ENCODE measurements at places on chromosomes 13 and 19. TPM values are rescaled to one million over a fixed set of nuclear protein-coding genes. Genes with fewer than 3 reads are reported as not detected.

Gene ZNF563
- total RNA-seq, result 4.2 TPM

Gene FFAR1
- not detected for total RNA-seq

Gene PLIN4
- total RNA-seq, result 277 TPM

Gene DACT3
- total RNA-seq, result 17.8 TPM

Gene CEACAM4
- 0.35 TPM for total RNA-seq

Gene CYSLTR2
- 10.3 TPM for total RNA-seq

Gene ZNF677
- 16.2 TPM for total RNA-seq

Gene ZNF98
- total RNA-seq, result 2.8 TPM

Gene SOX21
- total RNA-seq, result not detected

Gene KIR2DL1
- total RNA-seq, result not detected

Gene CEACAM7
- total RNA-seq, result not detected

Gene LILRA6
- 4.0 TPM for total RNA-seq

Gene ANKLE1
- total RNA-seq, result 0.29 TPM

GRCh38 chr19:49906879-49907564, 10.3 kb upstream of the IL4I1 start:
- no peak for DNase-seq

DNA sequence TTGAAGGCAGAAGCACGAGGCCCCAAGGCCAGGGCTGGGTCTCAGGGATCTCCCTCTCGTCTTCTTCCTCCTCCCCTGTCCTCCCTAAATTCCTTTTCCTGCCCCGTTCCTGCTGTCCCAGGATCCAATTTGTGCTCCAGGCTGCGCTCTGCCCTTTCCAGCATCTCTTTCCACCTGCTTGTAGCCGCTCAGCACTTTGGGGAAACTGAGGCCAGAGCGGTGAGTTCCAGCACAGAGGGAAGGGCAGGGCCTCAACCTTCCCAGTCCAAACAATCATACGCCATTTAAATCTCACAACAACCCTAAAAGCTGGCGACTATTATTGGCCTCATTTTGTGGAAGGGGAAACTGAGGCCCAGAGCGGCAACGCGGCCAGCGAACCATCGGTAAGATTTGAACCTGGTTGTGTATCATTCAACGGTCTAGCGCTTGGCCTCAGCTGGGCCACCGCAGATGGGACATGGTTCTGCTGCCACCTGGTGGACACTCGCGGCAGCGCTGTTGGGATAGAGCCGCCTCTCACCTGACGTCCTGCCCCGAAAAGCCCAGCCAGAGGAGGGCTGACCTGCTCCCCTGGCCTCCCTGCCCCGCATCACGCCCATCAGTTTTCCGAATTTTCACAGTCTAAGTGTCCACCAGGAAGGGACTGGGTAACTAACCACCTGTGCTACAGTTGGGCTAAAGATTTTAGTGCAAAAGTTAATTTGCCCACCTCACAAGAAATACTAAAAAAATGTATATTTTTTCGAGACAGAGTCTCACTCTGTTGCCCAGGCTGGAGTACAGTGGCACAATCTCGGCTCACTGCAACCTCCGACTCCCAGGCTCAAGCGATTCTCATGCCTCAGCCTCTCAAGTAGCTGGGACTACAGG, 4.2 kb upstream of the RPL18A start:
- DNase-seq, result peak; percentile 94

DNA sequence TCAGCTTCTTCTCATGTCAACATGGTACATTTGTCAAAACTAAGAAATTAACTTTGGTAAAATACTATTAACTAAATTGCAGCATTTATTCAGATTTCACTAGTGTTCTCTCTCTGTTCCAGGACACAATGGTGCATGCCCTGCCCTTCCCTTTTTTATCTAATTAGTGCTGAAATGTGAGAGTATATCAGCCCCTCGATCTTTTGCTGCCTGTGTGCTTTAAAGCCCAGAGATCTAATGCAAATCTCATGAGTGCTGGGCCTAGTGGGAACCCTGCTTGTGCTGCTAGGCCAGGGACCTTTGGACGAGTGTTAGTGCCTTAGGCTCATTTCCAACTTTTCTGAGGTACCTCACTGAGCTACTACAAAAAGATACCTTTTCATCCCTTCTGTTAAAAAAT, 221.1 kb upstream of the EDNRB start:
- no peak for DNase-seq

DNA sequence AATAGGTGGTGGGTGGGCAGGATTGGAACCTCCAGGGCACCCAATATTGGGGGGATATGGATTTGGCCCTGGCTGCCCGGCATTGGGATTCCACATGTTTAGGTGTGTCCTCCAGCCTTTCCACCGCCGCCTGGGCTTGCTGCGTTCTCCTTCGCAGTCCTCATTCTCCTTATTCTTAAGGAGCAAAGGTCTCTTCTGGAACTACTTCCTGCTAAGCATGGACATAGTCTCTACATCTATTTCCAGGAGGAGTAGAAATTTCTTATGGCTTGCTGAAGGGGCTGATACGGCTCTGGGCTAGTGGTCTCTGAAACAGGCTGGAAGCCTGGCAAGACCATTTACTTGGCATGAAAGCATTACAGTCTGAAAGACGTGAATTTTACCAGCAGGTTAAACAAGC, 9.2 kb upstream of the FCGBP start:
- no peak for DNase-seq

GRCh38 chr19:40265763-40266099, 19.4 kb downstream of the AKT2 start:
- no peak for DNase-seq

DNA sequence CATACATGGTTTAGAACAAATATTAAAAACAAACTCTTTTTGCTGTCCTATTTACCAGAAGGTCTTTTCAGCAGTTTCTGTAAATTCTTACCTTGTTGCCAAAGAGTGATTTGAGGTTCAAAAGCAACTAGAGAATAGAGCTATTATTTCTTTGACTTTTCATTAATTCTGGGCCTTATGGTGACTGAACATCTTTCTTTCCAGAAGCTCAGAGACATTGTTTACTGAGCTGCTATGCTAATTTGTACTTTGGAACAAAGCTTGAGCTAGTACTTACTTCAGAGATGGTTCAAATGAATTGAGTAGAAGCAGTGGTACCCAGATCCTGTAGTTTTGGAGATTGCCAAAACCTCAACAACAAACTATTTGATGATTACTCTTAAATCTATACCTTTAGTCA, 331.2 kb downstream of the SPRY2 start:
- DNase-seq, result no peak

- peak; percentile 98 for DNase-seq
These were observed at the start of gene LENG8 for GRCh38 chr19:54448774-54449700. Gene LENG8, plus strand, starts transcription at chr19:54449199. Its CDS starts 2,146 bp downstream, at chr19:54451345.

- DNase-seq, result no peak
These were observed 40.9 kb downstream of the GJA3 start for GRCh38 chr13:20119960-20120359.

DNA sequence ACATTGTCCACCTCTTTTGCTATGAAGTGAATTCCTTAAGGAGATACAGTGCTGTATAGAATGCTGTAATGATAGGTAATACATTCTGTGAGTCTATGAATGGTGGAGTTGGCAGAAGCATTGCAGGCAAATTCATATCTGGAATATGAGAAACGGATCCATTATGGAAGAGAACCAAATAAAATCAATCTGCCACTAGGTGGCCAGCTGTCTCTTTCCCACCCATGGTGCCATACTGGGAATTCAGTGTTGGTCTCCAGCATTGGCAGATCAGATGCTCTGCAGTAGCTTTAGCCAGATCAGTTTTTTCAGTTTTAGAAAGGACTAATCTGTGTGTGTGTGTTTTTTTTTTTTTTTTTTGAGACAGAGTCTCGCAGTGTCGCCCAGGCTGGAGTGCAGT, 27.6 kb downstream of the DNAJC3 start:
- no peak for DNase-seq

DNA sequence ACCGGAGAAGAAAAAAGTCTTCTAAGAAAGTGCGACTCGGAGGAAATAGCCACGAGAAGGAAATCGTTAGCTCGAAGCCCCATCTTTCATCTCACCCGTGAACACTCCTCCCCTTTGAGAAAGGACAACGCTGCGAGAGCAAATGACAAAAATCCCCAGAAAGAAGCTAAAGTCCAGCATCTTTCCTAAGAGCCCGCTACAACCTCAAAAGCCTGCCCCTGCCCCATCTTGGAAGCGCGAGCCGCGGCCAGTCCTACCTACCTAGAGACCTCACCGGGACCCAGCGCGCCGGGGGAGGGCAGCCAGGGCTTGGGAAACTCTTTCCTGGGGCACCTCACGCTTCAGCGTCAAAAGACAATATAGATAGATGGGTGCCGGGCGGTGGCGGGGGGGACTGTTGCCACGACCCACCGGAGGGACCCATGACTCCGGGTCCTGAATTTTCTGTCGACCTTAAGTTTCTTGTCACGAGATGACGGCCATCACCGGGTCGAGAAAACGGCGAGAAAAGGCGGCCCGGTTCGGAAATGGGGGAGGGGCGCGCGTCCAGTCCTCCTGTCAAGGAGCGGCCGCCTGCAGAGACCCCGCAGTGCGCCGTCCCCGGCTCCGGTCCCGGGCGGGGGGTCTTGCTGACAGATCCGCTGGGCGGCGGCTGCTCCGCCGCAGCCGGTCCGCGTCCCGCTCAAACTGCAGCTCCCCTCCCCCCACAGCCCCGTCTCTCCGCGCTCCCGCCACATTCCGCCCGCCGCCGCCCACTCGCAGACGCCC, 65.9 kb downstream of the KCNRG start:
- DNase-seq, result peak; percentile 56

DNA sequence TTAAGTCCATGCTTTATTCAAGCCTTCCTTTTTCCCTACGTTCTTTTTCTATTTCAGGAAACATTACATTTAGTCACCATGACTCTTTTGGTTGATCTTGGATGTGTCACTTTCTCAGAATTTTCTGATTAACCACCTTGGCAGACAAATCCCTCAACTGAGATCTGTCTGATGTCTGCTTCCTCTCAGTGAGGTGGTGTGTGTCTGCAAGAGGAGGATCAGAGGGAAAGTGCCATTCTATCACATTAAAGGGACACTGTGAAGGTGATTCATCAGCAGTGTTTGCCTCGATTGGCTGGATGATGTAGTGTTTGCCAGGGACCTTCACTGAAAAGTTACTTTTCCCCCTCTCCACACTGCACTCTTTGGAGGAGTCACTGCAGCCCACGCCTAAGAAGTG, 3.0 kb upstream of the CCNP start:
- no peak for DNase-seq

DNA sequence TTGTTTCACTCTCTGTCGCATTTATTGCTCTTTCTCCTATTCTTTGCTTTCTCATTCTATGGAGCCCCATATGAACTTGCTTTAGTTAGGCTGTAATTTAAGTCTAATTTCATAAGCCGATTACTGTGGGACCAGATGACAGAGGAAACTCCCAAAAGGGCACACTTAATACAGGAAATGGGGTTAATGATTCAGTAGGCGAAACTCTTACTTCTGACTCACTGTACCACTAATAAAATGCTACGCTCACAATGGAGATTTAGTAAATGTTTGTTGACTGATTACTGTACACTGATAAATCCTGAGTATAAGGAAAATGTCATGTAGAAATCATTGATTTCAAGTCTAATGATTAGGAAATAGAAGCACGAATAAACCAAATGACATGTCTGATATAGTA, 276.4 kb downstream of the KLF5 start:
- no peak for DNase-seq

- DNase-seq, result no peak
These were observed 226.8 kb downstream of the RAP2A start for GRCh38 chr13:97660594-97661260.

- no peak for DNase-seq
These were observed 94.1 kb downstream of the HSPH1 start for GRCh38 chr13:31067416-31068118.

- peak; percentile 76 for DNase-seq
These were observed 5.8 kb downstream of the CD320 start for GRCh38 chr19:8302357-8302691.

DNA sequence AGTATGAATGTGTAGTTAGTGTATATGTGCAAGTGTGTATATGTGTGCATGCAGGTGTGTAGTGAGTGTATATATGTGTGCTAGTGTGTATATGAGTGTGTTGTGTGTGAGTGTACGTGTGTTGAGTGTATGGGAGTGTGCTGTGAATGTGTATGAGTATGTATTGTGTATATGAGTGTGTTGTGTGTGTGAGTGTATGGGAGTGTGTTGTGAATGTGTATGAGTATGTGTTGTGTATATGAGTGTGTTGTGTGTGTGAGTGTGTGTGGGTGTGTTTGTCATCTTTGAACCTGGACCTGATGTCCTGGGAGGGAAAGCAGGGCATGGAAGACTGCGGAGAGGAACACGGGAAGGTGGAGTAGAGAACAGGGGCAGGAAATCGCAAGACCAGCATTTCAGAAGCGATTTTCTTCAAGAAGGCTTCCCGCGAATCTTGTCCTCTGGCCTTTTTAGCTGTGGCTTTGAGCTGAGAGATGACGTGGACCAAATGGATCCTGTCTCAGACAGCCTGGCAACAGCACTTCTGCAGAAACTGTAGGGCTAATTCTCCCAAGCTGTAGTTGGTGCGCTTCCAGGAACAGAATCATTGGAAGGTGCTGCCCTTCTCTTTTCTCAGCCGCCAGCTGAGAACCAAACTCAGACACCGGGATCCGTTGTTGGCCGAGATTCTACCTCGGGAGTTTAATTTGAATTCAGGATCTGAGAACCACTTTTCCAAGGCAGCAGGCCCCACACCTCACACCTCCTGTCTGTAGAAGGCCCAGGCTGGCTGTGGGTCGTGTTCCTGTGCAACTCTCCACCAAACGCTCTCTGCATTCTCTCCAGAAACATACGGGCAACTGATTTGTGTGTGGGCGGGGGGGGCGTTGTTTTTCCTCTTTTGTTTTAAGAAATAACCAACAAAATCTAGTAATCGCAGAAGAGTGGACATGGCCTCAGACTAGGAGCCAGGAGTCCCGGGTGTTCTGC, 94.7 kb upstream of the RAP2A start:
- DNase-seq, result peak; percentile 46

GRCh38 chr19:40223135-40223822, 3.2 kb downstream of the CCNP start:
- DNase-seq, result no peak

- no peak for DNase-seq
These were observed 20.7 kb downstream of the DPRX start for GRCh38 chr19:53652476-53652875.

- DNase-seq, result no peak
These were observed 15.5 kb downstream of the MCF2L start for GRCh38 chr13:112984501-112984900.

- DNase-seq, result peak; percentile 16
These were observed 16.4 kb downstream of the SIX5 start for GRCh38 chr19:45752639-45753038.

GRCh38 chr13:61362522-61362921, 53.1 kb downstream of the PCDH20 start:
- DNase-seq, result no peak
